ENCODE measurements at places on chromosomes 3 and 15.

- DNase-seq, result no peak
Observed at GRCh38 chr15:101310508-101310907, 15.5 kb upstream of the SNRPA1 start.

GRCh38 chr3:136044980-136045745, 79.6 kb downstream of the PPP2R3A start:
- DNase-seq, result no peak

GRCh38 chr15:78174401-78174800, 25.2 kb downstream of the IDH3A start:
- no peak for DNase-seq

DNA sequence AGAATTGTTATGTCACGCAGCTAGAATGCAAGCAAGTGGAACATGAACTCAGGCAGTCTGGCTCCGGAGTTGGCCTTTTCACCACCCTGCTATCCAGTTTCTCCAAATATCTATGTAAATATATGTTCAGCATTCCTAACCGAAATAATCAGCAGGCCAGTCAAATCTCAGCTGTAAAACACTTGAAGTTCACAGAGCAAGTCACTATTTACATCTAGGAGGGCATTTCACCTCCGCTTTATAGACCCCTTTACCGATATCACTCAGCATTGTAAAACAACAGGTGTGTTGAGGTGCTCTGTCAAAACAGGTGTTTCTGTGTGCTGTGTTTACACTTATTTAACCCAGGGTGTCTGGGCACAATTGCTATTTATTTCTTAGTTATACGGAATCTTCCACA, 12.2 kb upstream of the HES1 start:
- DNase-seq, result no peak

GRCh38 chr3:137820366-137820765, 56.3 kb downstream of the SOX14 start:
- DNase-seq, result no peak

DNA sequence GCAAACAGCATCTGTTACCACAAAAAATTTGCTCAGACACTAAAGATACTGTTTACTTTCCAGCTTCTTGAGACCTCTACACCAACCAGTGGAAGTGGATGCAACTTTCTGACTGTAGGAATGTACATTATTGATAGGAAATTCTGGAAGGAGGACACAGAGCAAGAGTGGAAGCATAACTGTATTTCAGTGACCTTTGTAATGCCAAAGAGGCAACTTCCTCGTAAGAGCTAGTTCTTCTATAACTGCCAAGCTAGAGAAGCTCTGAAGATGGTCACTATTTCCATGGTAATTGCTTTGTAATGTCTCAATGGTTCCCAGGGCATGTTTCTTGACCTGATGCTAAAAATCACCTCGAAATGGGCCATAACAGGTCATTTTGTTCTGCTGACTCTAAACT, 96.3 kb upstream of the SLC2A2 start:
- DNase-seq, result no peak

DNA sequence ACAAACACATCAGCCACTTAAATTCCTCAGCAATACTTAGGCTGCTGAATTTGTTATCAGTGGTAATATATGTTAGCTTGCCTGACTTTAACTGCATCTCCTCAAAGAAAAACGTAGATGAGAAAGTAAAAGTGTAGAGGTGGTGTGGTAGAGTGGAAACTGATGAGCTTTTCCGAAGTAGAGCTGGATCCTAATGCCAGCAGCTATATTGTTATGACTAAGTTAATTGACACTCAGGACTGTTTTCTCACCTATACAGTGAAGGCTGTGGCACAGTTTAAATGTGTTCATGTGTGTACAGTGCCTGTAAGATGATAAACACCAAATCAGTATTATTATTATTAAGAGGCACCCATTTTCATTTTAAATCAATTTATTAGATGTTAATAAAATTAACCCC, 174.9 kb downstream of the TNIK start:
- no peak for DNase-seq

DNA sequence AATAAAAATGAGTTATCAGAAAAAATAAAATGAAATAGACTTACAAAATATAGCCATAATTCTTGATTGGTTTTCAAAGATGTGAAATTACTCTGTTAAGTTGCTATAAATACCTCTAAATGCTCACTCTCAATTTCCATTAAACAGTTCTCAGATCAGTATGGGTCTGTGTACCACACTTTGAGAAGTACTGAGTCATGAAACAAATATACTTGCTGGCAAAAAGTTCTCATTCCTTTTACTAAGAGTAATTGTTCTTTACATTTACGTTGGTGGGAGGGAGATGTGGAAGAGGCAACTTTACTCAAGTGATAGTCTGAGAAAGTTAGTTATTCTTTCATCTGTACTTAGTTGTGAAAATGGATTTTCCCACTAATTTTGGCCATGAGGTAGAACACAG, 96.3 kb downstream of the ZNF385D start:
- no peak for DNase-seq

GRCh38 chr3:25782938-25783660, at the start of gene NGLY1:
TSS of gene NGLY1 (minus strand) at chr3:25783443. CDS start at chr3:25783390, 53 bp downstream.
- DNase-seq, result peak; percentile 79

DNA sequence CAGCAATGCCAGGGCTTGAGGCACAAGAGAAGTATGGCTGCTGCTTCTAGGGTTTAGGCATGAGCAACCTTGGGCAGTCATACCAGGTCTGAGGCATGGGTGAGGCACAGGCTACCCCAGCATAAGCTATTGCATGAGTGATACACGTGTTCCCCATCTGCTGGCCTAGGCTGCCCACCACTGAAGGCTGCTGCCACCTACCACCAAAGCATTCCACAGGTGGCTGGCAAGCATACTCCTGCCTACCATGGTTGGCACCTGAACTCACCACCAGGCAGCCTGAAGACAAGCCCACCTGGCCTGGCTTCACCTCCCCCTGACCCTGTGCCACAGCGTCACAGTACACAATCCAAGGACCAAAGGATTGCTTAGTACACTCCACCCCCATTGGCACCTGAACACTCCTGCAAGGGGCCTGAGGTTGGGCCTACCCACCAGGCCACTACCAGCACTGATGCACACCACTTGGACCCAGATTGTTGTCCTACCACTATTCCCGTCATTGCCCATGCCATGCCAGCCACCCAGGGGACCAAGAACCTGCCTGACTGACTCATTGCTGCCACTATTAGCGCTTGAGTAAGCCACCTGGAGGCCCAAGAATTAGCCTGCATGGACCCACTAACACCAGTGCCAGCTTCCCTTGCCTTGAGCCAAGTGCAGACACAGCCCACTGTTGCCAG, 115.7 kb downstream of the STT3B start:
- no peak for DNase-seq

- DNase-seq, result no peak
Observed at GRCh38 chr3:127689266-127689860, 16.6 kb downstream of the ABTB1 start.

DNA sequence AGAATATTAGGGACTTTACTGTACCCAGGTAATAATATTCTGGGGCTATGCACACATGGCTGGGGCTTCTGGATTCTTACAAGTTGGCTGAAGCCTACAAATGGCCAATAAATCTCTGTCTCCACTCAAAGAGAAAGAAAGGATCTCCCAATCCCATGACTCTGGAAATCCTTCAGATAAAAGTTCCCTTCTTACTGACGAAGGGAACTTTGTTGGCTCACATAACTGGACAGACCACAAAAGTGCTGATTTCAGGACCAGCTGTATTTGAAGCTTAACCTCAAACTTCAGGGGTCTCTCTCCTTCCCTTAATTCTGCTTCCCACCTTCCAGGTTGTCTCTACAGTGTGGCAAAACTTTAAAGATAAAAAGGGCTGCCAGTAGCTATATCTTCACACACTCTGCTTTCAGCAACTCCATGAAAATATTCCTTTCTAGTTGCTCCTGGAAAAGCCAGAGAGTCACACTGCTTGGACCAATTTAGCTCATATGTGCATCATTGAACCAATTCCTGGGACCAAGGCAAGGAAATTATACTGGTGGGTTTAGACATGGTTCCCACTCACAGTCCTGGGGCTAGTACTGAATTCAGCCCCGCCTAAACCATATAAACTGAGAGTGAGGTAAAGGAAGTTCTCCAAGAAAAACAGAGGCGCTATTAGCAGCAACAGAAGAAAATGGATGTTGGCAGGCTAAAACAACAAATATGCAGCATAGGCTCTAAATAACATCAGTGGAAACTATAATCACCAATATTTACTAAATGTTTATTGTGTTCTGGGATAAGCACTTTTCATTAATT, 290.0 kb upstream of the GADL1 start:
- no peak for DNase-seq

- no peak for DNase-seq
Observed at GRCh38 chr3:65958216-65958615, 80.5 kb downstream of the MAGI1 start.

- DNase-seq, result no peak
Observed at GRCh38 chr15:53833134-53833624, 73.7 kb upstream of the WDR72 start.

GRCh38 chr3:45480871-45481270, 92.5 kb downstream of the LARS2 start:
- no peak for DNase-seq

GRCh38 chr15:65146438-65146837, 12.8 kb upstream of the PDCD7 start:
- no peak for DNase-seq

DNA sequence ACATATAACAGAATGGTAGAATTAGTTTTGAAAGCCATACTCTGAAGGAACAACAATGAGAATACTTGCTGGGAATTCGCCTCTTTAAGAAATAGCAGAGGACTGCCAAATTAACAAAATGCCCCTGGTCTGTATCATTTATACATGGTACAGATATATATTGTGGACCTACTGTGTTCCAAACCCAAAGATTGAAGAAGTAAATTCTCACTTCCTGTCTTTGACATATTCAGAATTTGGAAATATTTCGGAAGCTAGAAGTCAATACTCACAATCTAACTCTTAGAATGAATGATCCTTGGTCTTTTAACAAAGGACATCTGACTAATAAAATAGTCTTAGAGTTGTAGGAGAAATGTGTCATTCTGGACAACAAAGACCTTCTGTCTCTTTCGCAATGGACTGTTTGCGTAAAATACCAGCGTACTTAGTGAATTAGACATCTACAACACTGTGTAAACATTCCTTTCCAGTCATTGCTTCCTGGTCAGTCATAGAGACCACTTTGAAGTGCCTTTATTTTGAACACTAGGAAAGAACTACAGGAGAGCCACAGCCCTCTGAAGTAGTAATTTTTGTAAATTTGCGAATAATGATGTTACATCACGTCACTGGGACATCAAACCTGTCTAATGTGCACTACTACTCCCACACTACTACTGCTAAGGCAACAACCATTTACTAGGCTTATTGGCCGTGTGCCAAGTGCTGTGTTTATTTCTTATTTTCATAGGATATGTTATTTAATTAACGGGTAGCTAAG, 68.0 kb downstream of the CHL1 start:
- DNase-seq, result no peak

DNA sequence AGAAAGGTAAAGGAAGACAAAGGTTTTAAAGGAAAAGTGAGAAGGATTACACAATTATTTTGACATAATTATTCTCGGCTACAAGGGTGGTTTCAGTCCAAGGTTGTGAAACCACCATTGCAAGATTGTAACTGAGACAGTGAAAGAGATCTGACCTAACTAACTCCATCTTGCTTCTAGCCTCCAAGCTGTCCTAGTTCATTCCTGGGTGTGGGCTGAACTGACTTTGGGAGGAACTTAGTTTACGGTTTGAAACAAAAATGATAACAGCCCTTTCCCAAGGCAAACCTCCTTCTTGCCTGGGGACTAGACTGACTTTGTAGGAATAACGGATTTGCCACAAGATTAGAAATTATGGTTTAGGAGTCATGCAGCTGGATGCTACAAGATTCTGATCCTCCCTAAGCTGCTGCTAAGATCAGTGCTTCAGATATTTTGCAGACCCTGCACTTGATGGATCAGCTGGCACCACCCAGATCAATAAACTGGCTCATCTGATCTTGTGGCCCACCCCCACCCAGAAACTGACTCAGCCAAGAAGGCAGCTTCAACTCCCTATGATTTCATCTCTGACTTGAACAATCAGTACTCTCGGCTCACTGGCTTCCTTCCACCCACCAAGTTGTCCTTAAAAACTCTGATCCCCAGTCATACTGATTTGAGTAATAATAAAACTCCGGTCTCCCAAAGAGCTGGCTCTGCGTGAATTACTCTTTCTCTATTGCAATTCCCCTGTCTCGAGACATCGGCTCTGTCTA, 57.7 kb upstream of the AADACL2 start:
- DNase-seq, result no peak

GRCh38 chr3:64063207-64063982, 40.1 kb upstream of the PSMD6 start:
- no peak for DNase-seq

GRCh38 chr3:58627941-58628340, 38.6 kb downstream of the FAM3D start:
- no peak for DNase-seq

GRCh38 chr3:73685061-73685460, 60.3 kb upstream of the PDZRN3 start:
- no peak for DNase-seq

DNA sequence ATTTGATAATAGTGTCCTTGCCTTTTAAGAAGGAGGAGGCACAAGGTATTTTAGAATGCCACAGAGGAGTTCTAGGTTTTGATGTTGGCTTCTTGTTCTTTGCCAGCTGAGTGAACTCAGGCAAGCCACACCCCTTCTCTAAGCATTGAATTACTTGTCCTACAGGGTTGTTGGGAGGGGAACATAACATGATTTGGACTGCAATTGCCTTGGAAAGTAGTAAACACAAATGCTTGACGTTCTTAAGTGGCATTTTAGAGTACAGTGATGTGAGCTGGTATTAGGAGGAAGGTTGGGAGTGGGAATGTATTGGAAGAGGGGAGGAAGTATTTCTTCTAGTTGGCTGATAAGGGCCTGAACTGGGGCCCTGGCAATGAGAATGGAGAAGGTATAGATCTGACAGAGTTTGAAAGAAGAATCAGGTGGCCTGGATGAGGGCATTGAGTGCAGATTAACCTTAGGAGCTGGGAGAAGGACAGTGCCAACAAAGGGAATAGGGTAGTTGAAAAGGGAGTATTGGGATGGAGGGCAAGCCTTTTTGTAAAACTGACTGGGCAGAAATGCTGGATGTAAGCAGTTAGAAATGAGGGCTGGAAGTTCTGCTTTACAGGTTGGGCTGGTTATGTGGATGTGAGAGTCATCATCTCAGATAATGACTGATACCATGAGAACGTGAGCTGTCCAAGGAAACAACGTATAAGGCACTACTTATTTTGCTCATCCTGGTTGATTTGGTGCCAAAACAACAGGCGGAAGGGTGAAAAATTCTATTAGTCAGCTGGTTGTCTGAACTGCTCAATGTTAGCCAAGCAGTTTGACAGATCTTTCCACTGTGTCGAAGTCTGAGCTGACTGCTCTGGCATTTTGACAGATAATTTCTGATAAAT, 16.7 kb downstream of the KAT2B start:
- no peak for DNase-seq

DNA sequence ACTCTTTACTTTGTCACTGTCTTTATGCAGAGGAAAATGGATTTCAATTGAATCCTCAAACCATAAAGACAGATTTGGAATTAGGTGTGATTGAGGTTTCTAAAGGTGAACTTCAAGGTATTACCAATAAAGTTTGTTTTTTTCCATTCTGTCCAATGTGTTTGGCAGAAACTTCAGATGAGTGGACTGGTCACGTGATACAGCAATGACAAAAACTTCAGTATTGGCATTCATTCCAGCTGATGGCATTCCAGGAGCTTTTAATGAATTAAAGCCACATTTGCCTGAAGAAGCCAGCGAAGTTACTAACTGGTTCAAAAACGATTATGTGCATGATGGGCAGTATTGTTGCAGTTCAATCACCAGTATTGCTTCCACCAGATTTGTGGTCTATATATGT, 4.5 kb upstream of the MASP1 start:
- DNase-seq, result no peak

GRCh38 chr3:124558991-124559845, 171.0 kb upstream of the UMPS start:
- no peak for DNase-seq

GRCh38 chr15:101470548-101471239, 18.8 kb downstream of the PCSK6 start:
- DNase-seq, result no peak

Measured in stimulated activated CD8-positive, alpha-beta memory T cell treated with anti-CD3 and anti-CD28 coated beads, Interleukin-15, amount 100 ng/mL, for 48 hours (primary cell).